PC-3 (cell line): ENCODE measurements at places on chromosomes 13 and 19. TPM values are rescaled to one million over a fixed set of nuclear protein-coding genes. Genes with fewer than 3 reads are reported as not detected.

SHC2 gene
- 0.18 TPM in 1 of 2 replicates, not detected in the other for total RNA-seq

DNA sequence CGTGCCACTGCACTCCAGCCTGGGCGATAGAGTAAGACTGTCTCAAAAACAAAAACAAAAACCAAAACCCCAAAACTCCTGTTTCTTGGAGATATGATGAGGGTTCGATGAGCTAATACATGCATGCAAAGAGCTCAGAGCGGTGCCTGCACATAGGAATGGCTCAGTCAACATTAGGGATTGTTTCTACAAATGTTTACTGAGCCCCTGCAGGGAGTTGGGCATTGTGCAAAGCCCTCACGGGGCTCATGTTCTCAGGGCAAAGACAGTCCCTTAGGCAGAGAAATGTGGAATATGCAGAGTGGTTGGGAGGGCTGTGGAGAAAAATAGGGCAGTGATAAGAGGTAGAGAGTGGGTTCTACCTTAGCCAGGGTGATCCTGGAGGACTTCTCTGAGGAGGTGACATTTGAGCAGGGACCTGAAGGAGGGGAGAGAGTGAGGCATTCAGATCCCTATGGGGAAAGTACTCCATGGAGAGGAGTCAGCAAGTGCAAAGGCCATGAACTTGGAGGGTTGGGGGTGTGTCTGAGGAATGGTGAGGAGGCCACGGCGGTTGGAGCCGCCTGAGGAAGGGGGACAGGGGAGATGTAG is 1.5 kb upstream of the EHD2 start:
- H3K4me3 ChIP-seq: no peak overlapping the region
- no peaks in the 10 kb centered on the region for H3K4me1 ChIP-seq
- no peak overlapping the region for H3K27ac ChIP-seq
- no peaks in the 10 kb centered on the region for H3K36me3 ChIP-seq
- no peak for DNase-seq
- no peaks in the 10 kb centered on the region for H3K27me3 ChIP-seq

- no peaks in the 10 kb centered on the region for H3K27me3 ChIP-seq
- peak; percentile 82 for DNase-seq
- H3K4me1 ChIP-seq: peaks cover 21% of the 10 kb centered on the region
- no peak overlapping the region for H3K27ac ChIP-seq
- no peaks in the 10 kb centered on the region for H3K36me3 ChIP-seq
- H3K4me3 ChIP-seq: peak overlapping the region; percentile 43; the same call in 1 of the 2 replicates
These were observed 2.0 kb upstream of the RNF126 start for GRCh38 chr19:664913-665443.

ACER1 gene
- not detected in 2 replicates for total RNA-seq

DNA sequence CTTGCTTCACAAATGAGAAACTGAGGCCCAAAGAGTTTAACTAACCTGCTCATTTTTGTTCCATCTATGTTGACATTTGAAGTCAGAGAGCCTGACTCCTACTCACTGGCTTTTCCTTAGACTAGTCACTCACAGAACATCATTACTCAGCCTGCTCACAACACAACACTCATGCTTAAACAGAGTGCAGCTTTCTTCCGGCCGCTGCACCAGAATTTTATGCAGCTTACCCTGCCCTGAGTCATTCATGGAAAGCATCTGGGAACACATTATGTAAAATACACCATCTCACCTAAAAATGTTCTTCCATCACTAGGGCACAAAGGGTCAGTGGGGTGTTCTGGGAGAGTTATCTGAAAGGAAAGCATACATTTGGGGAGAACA is 303.4 kb downstream of the SPRY2 start:
- H3K27me3 ChIP-seq: no peaks in the 10 kb centered on the region
- peak; percentile 84 for DNase-seq
- H3K27ac ChIP-seq: peak overlapping the region; percentile 87

PSG7 gene
- total RNA-seq: not detected in 2 replicates

DNA sequence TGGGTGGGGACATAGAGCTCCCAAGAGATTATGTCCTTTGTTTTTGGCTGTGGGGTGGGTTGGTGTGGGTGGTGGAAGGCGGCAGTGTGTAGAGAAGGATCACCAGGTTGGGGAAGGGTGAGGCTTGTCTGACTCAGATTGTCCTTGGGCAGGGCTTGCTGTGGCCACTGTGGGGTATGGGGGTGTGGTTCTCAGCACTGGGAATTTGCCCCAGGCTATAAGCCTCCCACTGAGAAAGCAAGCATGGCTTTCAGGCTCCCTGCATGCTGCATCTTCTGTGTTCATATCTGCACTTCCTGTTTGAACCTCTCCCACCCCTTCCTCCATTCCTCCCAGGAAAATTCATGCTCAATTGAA is 34.9 kb downstream of the DNAJC15 start:
- H3K4me3 ChIP-seq: no peak overlapping the region
- no peaks in the 10 kb centered on the region for H3K27me3 ChIP-seq
- peak overlapping the region; percentile 96 for H3K27ac ChIP-seq
- peak; percentile 92 for DNase-seq
- H3K4me1 ChIP-seq: peaks cover 32% of the 10 kb centered on the region
- no peaks in the 10 kb centered on the region for H3K36me3 ChIP-seq

- H3K27me3 ChIP-seq: no peaks in the 10 kb centered on the region
- H3K27ac ChIP-seq: no peak overlapping the region
- H3K36me3 ChIP-seq: no peaks in the 10 kb centered on the region
- no peak overlapping the region for H3K4me3 ChIP-seq
- peaks cover 15% of the 10 kb centered on the region for H3K4me1 ChIP-seq
These were observed 191.6 kb downstream of the NUFIP1 start for GRCh38 chr13:44797685-44798084.

- no peaks in the 10 kb centered on the region for H3K27me3 ChIP-seq
- H3K4me3 ChIP-seq: no peak overlapping the region
- H3K27ac ChIP-seq: no peak overlapping the region
- H3K36me3 ChIP-seq: peaks cover 15% of the 10 kb centered on the region; the same call in 1 of the 2 replicates
- no peak for DNase-seq
These were observed 160.2 kb downstream of the PDS5B start for GRCh38 chr13:32746474-32746873.

METTL21C gene
- total RNA-seq: not detected in 2 replicates

- H3K27me3 ChIP-seq: no peaks in the 10 kb centered on the region
- peak overlapping the region; percentile 22 for H3K27ac ChIP-seq
- H3K4me1 ChIP-seq: peaks cover 13% of the 10 kb centered on the region
These were observed 15.7 kb upstream of the CCDC169 start for GRCh38 chr13:36313047-36313969.

GRCh38 chr13:31880851-31881494 is 141.6 kb downstream of the RXFP2 start:
- H3K4me3 ChIP-seq: no peak overlapping the region
- DNase-seq: no peak
- no peaks in the 10 kb centered on the region for H3K36me3 ChIP-seq
- no peaks in the 10 kb centered on the region for H3K4me1 ChIP-seq
- H3K27me3 ChIP-seq: peaks cover 22% of the 10 kb centered on the region; the same call in 1 of the 2 replicates

- H3K4me1 ChIP-seq: peaks cover 8% of the 10 kb centered on the region; the same call in 1 of the 2 replicates
- H3K27ac ChIP-seq: no peak overlapping the region
- DNase-seq: no peak
- H3K36me3 ChIP-seq: no peaks in the 10 kb centered on the region
These were observed 67.8 kb upstream of the ARHGEF7 start for GRCh38 chr13:111047326-111047725.

CACNG8 gene
- total RNA-seq: 0.15 and 0.23 TPM in 2 replicates

SLC46A3 gene
- total RNA-seq: 0.84 and 1.4 TPM in 2 replicates

CKM gene
- total RNA-seq: not detected in 2 replicates

KLK3 gene
- not detected in 2 replicates for total RNA-seq

DAND5 gene
- total RNA-seq: 0.55 and 1.1 TPM in 2 replicates

HMG20B gene
- 146 and 210 TPM in 2 replicates for total RNA-seq

DNA sequence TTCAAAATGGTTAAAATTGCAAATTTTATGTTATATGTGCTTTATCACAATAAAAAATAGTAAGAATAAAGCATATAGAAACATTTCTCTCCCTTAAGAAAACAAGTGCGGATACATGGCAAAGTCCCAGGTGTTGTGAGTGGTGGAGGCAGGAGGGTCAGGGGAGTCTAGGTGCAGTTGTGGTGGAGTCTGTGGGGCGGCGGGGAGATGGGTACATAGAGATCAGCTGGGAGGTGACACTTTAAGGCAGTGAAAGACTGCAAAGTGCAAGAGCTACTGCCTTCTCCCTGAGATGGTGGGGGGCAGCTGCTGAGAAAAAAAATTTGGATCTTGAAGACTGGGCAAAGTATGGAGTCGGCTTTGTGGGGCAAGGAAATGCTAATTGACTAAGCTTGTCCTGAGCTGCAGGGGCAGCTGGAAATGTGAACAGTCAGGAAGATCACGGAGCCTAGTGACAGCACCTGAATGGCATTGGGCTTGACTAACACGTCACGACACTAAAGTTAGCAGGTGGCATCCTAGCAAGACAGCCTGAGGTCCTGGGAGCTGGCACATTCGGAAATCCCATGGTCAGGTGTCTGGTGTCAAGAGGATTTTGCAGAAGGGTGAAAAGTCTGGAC is 72.9 kb upstream of the IRS2 start:
- H3K4me1 ChIP-seq: peaks cover 24% of the 10 kb centered on the region
- H3K27me3 ChIP-seq: no peaks in the 10 kb centered on the region
- no peaks in the 10 kb centered on the region for H3K36me3 ChIP-seq
- H3K4me3 ChIP-seq: no peak overlapping the region

- no peaks in the 10 kb centered on the region for H3K27me3 ChIP-seq
- no peak overlapping the region for H3K4me3 ChIP-seq
- peak; percentile 2 for DNase-seq
- no peaks in the 10 kb centered on the region for H3K36me3 ChIP-seq
- no peaks in the 10 kb centered on the region for H3K4me1 ChIP-seq
- no peak overlapping the region for H3K27ac ChIP-seq
These were observed 204.8 kb downstream of the MYO16 start for GRCh38 chr13:108834193-108834592.

DNA sequence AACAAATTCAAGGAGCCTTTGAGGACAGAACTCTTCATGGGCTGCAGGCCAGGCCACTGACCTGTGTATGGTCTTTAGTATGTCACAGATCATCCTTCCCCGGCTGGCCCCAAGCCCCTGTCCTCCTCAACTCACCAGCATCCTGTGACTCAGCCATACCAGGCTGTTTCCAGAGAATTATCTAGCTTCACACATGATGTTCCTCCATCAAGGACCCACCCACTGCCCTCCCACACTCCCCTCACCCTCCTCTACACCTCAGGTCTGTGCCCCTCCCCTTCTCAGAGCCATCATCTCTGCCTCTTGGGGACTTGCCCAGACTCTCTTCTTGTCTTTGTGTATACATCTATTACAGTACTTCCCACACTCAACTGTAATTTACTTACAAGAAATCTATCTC is 14.7 kb downstream of the DCT start:
- no peak overlapping the region for H3K4me3 ChIP-seq
- DNase-seq: no peak
- H3K27me3 ChIP-seq: no peaks in the 10 kb centered on the region
- H3K4me1 ChIP-seq: no peaks in the 10 kb centered on the region

GRCh38 chr13:25762281-25762680 is 289.5 kb downstream of the SHISA2 start:
- H3K4me3 ChIP-seq: no peak overlapping the region
- no peak for DNase-seq
- no peaks in the 10 kb centered on the region for H3K27me3 ChIP-seq
- H3K27ac ChIP-seq: no peak overlapping the region

DNA sequence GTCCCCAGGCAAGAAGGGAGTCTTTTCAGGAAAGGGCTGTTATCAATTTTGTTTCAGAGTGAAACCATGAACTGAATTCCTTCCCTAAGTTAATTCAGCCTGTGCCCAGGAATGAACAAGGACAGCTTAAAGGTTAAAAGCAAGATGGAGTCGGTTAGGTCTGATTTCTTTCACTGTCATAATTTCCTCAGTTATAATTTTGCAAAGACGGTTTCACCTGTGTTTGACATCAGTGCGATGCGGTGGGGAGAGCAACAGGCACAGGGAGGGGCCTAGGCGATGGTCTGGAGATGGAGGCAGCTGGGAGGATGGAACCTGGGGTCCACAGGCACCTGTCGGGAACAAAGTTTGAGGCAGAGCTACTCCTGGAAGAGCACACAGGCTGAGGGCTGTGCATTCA is 5.9 kb upstream of the ZNF552 start:
- peaks cover 16% of the 10 kb centered on the region for H3K4me1 ChIP-seq
- H3K27ac ChIP-seq: no peak overlapping the region
- no peak for DNase-seq

GRCh38 chr13:108082481-108082880 is 132.9 kb downstream of the LIG4 start:
- no peaks in the 10 kb centered on the region for H3K36me3 ChIP-seq
- no peak for DNase-seq
- 0 out of 2 replicates have a peak, but pooled peaks cover 9% of the 10 kb centered on the region for H3K4me1 ChIP-seq
- no peak overlapping the region for H3K27ac ChIP-seq
- no peaks in the 10 kb centered on the region for H3K27me3 ChIP-seq

CCDC169 gene
- 0.69 and 6.5 TPM in 2 replicates for total RNA-seq

- no peaks in the 10 kb centered on the region for H3K36me3 ChIP-seq
- H3K4me1 ChIP-seq: no peaks in the 10 kb centered on the region
- no peak for DNase-seq
- peaks cover 20% of the 10 kb centered on the region; the same call in 1 of the 2 replicates for H3K27me3 ChIP-seq
- no peak overlapping the region for H3K27ac ChIP-seq
These were observed 142.3 kb downstream of the OXGR1 start for GRCh38 chr13:96851856-96852445.

PSG1 gene
- total RNA-seq: not detected in 2 replicates

COL4A2 gene
- total RNA-seq: 74.5 and 127 TPM in 2 replicates

ZIM2 gene
- total RNA-seq: not detected in 2 replicates

DNA sequence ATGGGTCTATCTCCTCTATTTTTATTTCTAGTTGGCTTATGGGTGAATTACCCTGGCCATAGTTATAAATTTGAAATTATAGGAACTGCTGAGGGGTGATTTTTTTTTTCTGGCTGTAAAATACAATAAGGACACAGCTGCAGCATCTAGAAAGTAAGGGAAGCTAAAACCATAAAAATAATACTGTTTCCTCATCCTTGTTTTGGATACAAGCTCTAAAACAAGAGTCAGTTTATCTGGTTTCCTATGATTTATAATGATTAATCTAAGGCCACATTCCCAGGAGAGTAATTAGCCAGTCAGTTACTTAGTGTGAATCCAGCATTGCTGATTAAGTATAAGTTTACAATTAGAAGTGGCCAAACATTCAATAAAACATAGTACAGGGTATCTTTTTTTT is 219.1 kb upstream of the NBEA start:
- DNase-seq: no peak
- H3K27me3 ChIP-seq: no peaks in the 10 kb centered on the region
- peak overlapping the region; percentile 57 for H3K27ac ChIP-seq
- no peaks in the 10 kb centered on the region for H3K36me3 ChIP-seq
- H3K4me3 ChIP-seq: no peak overlapping the region

DNA sequence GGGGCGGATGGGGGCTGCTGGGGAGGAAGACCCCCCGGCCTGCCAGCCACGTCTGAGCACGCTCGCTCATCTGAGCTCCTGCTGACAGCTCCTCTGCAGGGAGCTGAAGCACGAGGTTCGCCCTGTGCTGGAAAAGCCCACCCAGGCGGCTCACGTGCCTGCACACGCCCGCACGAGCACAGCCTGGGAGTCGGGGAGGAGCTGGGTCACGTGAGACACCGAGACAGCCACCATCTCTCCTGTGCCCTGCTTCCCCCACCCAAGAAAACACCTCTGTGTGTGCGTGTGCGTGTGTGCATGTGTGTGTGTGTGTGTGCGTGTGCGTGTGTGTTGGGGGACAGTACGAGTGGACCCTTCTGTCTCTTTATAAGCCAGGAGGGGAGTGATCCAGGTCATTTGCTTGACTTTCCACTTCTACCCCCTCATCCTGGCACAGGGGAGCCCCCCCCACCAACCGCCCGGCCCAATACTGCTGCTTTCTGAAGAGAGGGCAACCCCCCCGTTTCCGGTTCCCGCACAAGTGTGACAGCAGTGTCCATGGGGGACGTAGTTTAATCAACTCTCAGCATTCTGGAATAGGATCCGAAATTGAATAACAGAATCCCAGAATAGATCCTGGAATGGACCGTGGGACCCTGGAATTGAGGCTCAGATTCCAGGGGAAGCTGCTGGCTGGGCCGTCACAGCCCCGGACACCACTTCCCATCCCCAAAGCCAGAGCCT is 42.5 kb downstream of the CELF5 start:
- no peaks in the 10 kb centered on the region for H3K4me1 ChIP-seq
- no peak overlapping the region for H3K27ac ChIP-seq
- DNase-seq: no peak
- no peaks in the 10 kb centered on the region for H3K36me3 ChIP-seq
- H3K4me3 ChIP-seq: no peak overlapping the region

ZSCAN4 gene
- not detected in 2 replicates for total RNA-seq
